ENCODE measurements at places on chromosomes 1 and 21.

GRCh38 chr1:222275001-222275728 lies 272.7 kb downstream of the HHIPL2 start:
- no peak for DNase-seq

- no peak for DNase-seq
These were observed 141.5 kb downstream of the LRRC40 start for GRCh38 chr1:70063861-70064260.

DNA sequence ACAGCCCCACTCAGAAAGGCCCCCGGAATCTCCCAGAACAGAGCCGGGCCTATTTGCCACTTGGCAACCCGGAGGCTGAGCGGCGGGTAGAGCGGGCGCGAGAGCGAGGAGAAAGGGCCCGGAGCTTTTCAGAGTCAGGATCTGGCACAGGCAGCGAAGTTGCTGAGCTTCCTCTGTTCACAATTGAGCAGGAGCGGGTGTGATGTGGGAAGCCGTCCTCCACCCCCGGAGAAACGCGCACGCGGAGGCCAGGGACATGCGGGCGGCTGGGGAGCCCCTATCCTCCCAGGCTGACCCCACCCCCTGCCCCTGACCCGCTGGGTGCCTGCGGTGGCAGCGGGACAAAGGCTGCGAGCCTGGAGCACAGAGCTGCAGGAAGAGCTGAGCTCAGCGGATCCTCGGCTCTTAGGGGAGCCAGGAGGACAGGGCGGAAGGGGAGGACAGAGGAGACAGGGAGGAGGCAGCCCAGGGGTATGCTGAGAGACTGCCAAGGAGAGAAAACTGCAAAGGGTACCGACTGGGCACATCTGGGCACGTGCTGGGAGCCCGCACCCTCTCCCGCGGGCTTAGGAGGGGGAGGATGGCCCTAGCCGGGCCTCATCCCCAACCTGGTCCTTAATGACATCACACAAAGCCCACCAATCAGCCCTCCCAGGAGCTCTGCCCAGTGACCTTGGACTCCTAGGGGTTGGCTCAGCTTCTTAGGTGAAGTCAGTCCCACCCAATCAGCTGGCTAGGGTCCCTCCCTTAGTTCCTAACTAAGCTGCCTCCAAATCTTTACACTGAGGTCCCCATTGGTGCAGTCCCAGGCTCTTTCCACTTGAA lies 9.3 kb downstream of the KIF21B start:
- no peak for DNase-seq

DNA sequence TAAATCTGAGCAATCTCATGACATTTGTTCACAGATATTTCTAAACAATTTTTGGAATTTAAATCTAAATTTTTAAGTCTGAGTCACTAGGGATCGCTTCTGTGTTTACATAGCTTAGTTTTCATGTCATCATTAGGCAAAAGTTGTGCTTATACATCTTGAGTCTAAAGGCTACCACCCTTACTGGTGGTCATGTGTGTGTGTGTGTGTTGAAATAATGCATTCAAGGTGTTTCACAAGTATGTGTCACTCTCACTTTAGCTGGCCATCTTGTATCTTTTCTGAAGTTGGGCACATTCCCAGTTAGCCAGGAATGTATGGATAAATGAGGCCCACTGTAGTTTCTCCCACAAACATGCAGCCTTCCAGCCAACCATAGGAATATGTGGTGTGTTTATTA lies 1162.5 kb upstream of the PRMT6 start:
- DNase-seq: no peak

GRCh38 chr1:184210031-184210430 lies 158.5 kb downstream of the TSEN15 start:
- DNase-seq: no peak

- DNase-seq: no peak
These were observed 210.1 kb downstream of the FGGY start for GRCh38 chr1:59506952-59507351.

DNA sequence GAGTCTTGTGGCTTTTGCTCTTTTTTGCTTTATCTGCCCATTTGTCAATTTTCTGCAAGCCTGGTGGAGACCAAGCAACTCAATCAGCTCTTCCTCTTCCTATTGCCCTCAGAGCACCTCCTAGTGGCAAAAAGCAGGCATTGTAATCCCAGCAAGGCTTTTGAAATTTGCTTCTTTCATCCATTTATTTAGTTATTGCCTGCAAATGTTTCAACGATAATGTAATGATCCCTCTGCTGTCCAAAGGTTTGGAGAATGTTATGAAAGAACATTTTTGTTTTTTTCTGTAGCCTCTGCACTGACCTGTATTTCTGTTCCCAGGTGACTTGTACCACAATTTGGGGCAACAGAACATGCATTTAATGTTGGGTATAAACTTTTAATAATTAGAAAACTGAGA lies 127.8 kb downstream of the GABPA start:
- no peak for DNase-seq

- no peak for DNase-seq
These were observed 444.2 kb downstream of the GPATCH2 start for GRCh38 chr1:217186664-217187063.

- no peak for DNase-seq
These were observed 39.5 kb downstream of the PTPRC start for GRCh38 chr1:198678301-198678836.

- no peak for DNase-seq
These were observed 3.1 kb downstream of the OBSCN start for GRCh38 chr1:228210712-228211530.

- DNase-seq: peak; percentile 44
These were observed 407 bp upstream of the PIGV start for GRCh38 chr1:26787381-26787705.

- no peak for DNase-seq
These were observed 30.8 kb upstream of the KIF1B start for GRCh38 chr1:10179406-10180091.

GRCh38 chr1:87638636-87639035 lies 310.0 kb downstream of the LMO4 start:
- DNase-seq: no peak

DNA sequence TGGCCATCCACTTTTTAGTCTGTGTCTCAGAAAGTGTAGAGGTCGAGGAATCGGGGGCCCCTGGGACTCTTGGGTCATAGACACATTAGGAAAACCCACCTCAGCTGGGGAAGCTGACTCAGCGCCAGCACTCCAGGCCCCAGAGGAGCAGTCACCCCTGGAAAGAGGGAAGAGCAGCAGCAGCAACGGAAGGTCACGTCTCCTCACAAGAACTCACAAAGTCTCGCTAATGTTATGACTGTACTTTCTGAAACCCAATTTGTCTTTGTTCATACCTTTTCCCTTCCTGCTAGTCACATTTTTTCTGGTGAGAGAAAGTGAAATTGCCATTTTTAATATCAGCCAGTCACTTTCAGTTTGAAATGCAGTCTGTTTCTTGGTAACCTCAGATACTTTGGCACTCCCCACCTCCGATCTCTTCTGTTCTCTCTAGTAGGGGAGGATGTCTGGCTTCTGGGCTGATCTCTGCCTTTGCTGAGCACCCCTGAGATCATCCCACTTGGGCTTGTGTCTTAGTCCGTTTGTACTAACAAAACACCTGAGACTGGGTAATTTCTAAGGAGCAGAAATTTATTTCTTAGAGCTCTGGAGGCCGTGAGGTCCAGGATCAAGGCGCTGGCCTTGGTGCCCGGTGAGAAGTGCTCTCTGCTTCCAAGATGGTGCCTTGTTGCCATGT lies 6.0 kb upstream of the NLRP3 start:
- DNase-seq: peak; percentile 50

- DNase-seq: no peak
These were observed 6.1 kb downstream of the SLC25A44 start for GRCh38 chr1:156200044-156200443.

DNA sequence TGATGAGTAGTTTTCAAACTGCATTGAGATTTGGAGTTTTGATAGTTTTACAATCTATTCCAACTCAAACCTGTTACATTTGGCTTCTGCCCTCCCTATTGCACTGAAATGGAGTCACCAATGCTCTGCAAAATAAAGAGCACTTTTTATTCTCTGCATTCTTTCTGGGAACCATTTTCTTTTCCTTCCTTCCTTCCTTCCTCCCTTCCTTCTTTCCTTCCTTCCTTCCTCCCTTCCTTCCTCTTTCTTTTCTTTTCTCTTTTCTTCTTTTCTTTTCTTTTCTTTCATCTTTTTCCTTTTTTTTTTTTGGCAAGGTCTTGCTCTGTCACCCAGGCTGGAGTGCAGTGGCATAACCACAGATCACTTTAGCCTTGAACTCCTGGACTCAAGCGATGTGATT lies 114.2 kb downstream of the TBX19 start:
- no peak for DNase-seq

DNA sequence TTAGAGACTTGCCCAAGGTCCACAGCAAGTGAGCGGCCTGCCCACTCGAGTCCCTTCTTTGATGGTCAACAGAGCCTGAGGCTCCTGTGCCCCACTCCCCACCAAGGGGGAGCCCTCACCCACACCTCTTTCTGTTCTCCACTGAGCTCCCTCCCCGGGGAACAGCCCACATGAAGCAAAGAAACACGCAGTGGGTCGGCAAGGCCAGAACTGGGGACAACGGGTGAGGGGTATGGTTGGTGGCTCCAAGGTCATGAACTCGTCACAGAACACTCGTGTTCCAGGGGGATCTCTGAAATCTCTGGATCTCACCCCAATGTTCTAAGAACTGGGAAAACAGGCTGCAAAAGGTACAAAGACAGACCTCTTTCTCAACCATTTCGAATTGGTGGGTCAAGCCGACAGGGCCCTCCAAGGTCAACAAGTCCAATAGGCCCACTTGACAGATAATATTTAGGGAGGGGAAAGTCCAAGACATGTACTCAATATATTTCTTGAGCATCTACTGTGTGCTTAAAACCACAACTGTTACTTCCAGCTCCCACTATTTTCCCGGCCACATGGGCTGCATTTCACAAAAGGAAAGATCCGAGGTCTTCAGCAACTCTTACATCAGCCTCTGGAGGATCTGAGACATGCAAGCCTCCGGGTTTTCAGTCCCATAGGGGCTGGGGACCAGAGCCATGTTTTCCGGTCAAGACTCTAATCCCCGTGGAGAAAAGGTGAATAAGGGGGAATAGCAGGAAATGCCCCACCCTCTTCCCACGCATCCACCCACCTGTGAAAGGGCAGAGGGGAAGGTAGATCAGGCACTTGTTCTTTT lies 1.1 kb upstream of the RAP1GAP start:
- no peak for DNase-seq

- DNase-seq: no peak
These were observed 30.2 kb upstream of the SELENON start for GRCh38 chr1:25769625-25770383.

DNA sequence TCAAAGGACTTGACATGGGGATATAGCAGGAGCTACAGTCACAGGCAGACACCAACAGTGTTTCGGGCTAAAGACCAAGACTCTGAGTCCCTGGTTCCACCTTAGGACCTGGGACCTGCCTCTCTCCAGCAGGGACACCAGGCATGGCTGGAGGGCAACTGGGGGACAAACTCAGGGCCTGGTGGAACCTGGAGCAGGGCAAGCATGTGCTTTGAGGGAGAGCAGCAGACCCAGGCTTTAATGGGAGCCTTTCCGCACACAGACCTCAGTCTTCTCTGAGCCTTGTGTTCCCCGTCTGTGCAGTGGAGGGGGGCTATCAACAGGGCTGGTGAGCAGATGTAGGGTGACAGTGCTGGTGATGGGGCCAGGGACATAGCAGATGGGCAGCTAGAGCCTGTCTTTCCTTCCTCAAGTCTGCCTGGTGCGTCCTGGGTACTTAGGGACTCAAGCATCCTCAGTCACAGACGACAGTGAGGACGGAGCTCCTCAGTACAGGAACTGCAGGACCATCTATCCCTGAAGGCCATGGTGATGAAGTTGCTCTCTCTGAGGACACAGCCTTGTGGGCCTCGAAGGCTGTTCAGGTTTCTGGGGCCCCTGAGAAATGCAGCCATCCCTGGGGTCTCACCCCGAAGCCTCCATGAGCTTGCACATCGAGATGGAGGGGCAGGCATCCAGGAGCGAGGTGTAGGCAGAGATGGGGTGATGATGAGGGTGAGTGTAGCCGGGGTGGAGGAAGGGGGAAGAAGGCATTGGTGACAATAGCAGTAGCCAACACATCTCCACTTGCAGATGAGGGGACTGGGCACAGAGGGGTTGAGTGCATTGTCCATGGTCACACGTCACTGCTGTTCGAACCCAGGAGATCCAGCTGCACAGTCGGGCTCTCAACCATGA lies 593.4 kb downstream of the PTPRU start:
- DNase-seq: no peak

DNA sequence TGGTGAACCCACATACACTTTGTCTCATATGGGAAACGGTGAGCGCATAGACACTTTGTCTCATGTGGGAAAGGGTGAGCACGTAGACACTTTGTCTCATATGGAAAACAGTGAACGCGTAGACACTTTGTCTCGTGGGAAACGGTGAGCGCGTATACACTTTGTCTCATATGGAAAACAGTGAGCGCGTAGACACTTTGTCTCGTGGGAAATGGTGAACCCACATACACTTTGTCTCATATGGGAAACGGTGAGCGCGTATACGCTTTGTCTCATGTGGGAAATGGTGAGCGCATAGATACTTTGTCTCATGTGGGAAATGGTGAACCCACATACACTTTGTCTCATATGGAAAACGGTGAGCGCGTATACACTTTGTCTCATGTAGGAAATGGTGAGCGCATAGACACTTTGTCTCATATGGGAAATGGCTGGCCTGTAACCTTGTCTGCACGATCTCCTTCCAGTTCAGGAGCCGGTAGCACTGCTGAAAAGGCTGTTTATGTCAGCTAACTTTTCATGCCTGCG lies 50.7 kb upstream of the TRAPPC10 start:
- DNase-seq: no peak

DNA sequence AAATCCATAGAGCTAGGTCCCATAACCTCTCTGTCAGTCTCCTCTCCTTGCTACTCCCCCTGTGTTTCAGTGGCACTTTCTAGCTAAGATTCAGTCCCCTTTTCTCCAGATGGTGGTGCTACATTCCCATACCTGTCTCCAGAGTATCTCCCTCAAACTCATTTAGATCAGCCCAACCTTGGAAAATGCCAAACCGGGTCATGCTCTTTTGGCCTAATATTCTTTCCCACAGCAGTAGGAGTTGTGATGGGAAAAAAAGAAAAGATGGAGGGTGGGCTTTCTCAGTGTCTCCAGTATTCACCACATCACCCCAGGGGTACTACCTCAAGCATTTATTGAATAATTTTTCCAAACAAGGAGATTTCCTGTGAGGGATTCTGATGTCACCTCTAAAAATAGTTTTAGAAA lies 3.2 kb upstream of the RXFP4 start:
- DNase-seq: no peak

- DNase-seq: no peak
These were observed 157.9 kb downstream of the PEX14 start for GRCh38 chr1:10632691-10633090.

All from activated CD4-positive, alpha-beta T cell treated with anti-CD3 and anti-CD28 coated beads, Interleukin-2, amount 50 U/mL, for 24 hours (primary cell).